ENCODE measurements at places on chromosomes 3 and 15. TPM values are rescaled to one million over a fixed set of nuclear protein-coding genes. Genes with fewer than 3 reads are reported as not detected.

DNA sequence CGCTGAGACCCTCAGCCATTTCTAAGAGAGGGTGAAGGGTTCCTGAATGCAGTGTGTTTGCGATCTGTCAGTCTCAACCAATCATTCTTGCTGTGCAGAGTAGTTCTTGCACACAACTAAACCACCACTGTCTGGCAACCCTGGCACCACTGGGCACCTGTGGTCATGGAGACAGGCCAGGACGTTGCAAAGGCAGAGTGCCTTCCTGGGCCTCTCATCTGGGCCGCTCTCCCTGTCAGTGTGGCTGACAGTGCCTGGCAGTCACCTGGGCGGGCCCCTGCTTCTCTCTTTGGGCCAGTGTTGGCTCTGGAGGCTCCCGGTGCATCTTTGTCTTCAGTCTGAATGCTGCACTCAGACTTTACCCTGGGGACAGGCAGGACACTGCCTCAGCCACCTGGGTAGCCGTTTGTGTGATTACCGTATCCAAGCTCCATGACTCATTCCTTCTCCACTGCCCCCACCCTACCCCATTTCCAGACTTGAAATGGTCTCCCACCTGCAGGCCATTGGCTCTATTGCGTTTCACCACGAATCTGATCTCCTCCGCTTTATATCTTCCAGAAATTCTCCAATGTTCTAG is 104.6 kb upstream of the KLF13 start:
- no peak for DNase-seq

GRCh38 chr3:44894485-44894884 is 20.1 kb downstream of the TGM4 start:
- DNase-seq, result no peak

DNA sequence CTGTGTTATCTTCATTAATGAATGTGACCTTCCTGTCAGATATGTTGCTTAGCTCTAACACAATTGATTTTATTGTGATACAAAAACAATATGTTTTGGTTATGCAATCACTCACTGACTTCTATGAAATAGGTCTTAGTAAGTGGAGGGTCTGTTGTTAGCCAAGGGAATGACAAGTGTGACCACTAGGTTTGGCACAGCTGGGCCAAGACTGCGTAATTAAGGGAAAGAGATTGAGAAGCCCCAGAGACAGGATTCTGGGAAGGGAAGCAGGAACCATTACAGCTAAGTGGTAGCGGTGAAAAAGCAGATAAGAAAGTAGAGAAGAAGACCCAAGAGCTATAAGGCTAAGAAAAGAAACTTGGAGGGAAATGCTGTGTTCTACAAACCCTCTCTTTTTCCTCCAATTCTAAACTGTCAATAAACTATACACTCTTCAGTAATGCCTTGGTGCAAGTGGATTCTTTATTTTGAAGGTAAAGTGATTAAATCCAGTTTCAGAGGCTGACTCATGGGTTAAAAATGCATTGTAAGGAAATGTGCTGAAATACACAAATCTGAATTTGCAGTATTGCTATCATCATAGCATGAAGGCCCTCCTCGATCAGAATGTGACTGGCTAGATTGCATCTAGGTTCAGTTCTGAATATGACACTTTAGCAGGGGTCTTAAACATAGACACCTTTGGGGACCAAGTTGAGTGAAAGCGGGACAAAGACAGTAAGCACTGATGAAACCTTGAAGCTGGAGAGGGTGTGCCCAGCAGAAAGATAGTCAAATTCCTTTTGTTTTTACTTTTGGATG is 26.1 kb downstream of the KCNMB2 start:
- DNase-seq, result peak; percentile 2

DNA sequence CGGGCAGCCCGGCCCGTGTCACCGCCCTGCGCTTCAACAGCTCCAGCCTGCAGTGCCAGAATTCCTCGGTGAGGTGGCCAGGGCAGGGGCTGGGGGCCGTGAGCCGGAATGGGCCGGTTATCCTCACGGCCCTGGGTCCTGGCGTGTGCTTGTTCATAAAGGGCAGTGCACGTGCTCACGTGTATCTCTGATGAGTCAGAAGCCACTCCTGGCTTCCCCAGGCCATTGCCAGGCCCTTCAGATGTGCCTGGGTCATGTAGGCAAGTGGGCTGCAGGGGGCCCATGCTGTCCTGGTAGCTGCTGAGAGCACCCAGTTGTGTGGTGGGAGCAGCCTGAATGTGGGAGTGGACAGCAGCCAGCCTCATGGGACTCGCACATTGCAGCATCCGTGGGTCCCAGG is 29.2 kb downstream of the PLXNA1 start:
- no peak for DNase-seq

Gene CFAP100
- not detected for total RNA-seq

- DNase-seq, result no peak
These were observed 3.2 kb upstream of the ATP13A3 start for GRCh38 chr3:194489736-194490612.

Gene LINGO1
- total RNA-seq, result 4.6 TPM

DNA sequence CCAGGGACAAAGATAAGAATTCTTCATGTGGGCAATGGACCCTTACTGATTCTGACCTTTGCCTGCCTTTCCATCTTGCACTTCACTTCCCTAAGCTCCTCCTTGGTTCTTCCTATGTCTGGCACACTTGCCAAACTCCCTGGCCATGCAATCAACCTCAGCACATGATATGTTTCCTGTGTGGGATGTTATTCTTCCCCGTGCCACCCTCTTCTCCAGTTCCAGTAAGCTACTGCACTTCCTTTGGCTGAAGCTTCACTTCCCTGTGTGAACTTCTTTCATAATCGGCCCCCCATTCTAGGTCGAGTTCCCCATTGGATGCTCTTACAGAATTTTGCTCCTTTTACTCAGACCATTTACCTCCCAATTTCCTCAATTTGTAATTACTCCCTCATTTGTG is 10.7 kb upstream of the TASOR start:
- DNase-seq, result no peak

Gene ATP1B3
- total RNA-seq, result 69.3 TPM

Gene SLC30A4
- 7.3 TPM for total RNA-seq

Gene MKRN2OS
- not detected for total RNA-seq

DNA sequence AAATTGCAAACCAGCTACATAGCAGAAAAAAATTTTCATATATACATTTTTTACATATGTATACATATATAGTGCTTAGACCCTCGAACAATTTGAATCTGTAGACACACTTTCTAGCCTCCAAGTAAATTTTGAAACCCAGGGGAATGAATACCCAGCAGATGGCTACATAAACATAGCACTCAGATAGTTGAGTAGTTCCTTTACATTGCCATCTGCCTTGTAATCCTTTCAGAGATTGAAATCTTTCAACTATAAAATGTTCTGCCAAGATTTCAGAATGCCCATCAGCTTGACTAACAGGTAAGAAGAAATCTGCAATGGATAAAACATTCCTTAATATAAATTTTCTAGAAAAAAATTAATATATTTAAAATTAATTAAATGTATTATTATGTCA is 1333.5 kb upstream of the CADM2 start:
- DNase-seq, result no peak

Gene FAM43A
- 10.7 TPM for total RNA-seq

DNA sequence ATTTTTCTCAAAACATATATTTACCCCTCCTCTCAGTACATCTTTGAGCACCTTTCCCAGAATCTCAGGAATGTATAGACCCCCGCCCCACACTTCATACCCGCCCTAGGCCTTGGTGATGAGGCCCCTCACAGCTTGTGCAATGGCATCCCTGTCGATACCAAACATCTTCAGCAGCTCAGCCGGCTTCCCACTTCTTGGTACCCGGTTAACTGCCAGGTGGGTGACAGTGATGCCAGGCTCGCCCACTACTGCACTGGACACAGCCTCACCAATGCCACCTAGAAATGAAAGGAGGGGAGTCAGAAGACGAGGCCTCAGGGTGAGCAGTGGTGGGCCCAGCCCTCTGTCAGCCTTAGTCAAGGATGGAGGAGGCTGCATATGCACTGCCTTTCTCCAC is 30.2 kb downstream of the TKT start:
- DNase-seq, result no peak

Gene BCL2A1
- total RNA-seq, result 8.2 TPM

Gene SAMMSON
- 0.69 TPM for total RNA-seq

Gene TRIM71
- 0.69 TPM for total RNA-seq

DNA sequence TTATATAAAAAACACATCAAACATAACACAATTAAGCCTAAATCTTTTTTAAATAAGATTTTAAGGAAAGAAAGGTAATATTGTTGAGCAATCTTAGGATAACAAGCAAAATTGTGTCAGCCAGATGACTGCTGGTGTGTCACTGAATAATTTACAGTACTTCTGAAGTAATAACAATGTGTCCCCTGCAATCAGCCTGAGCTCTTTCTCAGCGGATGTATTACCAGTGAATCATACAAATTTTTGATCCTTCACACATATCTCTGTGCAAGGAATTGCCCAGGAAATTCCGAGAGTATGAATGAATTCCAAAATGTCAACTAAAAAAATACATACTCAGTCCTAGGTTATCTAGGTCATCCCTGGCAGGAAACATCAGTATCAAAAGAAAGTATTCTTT is 76.6 kb upstream of the PTX3 start:
- no peak for DNase-seq

DNA sequence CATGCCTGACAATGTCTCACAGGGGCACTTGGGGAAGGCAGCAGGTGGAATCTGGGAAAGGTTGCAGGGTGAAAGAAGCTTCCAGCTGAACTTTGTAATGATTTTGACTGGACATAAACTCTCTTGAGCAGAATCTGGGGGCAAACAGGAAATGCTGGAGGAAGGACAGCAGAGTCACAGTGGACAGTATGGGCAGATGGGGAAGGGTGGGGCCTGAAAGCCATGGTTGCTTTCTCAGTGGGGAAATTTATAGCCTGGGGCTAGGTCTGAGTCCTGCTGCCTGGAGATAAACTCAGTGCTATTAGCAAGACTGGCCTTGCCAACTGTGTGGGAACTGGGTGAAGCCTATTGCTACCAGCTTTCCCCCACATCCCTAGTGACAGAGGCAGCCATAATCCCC is 203.2 kb downstream of the OSBPL10 start:
- no peak for DNase-seq

DNA sequence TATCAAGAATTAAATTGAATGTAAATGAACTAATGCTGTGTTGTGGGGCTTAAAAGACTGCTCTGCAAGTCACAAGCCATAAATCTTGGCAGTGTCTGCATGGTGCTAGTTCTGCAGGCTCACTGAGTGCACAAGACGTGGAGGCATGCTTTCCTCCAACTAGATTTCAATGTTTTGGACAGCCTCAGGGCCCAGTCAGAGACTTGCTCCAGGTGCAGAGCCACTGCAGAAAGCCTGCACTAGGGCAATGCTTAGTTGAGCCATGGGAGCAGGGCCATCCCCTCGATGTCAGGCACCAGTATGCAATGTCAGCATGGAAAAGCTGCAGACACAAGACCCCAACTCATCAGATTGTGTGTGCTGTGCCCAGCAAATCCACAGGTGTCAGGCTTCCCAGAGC is 234.5 kb upstream of the CDIN1 start:
- DNase-seq, result no peak

DNA sequence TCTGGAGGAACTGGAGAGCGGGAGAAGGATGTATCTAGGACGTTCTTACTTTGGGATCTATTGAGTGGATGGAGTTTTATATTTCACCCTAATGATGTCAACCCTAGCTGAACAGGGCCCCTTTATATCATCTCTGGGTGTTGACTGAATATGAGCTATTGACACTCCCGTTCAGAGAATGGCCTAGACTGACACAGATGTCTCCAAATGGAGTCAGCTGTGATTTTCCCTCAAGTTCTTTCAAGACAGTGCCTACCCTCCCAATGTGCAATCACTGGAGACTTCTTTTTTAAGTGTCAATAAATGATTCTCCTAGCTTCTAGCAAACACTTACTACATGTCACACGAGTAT is 63.8 kb downstream of the FRMD4B start:
- no peak for DNase-seq

Gene ZBED2
- total RNA-seq, result 1.4 TPM

GRCh38 chr15:49645941-49646340 is 25.1 kb downstream of the DTWD1 start:
- no peak for DNase-seq

Gene CACNA2D3
- 1.2 TPM for total RNA-seq

Gene DALRD3
- total RNA-seq, result 18.0 TPM

Gene LRRIQ4
- not detected for total RNA-seq

Gene SH2D7
- not detected for total RNA-seq

Gene ERC2
- 2.5 TPM for total RNA-seq

Gene FBXW12
- not detected for total RNA-seq

Measured in skin of body (tissue), 3 donors.